ENCODE measurements at places on chromosomes 1 and 21.

DNA sequence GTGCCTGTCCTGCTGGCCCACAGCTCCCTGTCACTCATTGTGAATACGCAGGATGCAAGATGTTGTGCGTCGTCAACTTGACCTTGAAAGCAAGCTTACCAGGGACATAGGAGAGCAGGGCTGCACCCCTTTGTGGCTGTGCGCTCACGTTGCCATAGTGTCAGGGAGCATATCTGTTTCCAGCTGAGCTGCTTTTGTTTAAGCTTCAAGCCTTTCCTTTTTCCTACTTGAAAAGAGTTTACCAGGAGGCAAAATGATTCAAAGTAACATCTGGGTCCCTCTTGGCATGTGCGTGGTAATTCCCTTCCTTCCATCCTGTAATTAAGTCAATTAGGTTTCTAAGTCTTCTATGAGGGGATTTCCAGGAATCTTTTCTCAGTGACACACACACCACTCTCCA is 537.1 kb downstream of the AJAP1 start:
- H3K4me3 ChIP-seq: no peak overlapping the region
- no peaks in the 10 kb centered on the region for H3K27me3 ChIP-seq

GRCh38 chr1:169250022-169250421 is 117.6 kb downstream of the NME7 start:
- no peak for DNase-seq
- H3K27me3 ChIP-seq: no peaks in the 10 kb centered on the region
- H3K36me3 ChIP-seq: no peaks in the 10 kb centered on the region
- H3K4me3 ChIP-seq: no peak overlapping the region
- H3K27ac ChIP-seq: no peak overlapping the region
- 0 out of 2 replicates have a peak, but pooled peaks cover 4% of the 10 kb centered on the region for H3K4me1 ChIP-seq

- DNase-seq: peak; percentile 81
- H3K27me3 ChIP-seq: no peaks in the 10 kb centered on the region
- no peak overlapping the region for H3K4me3 ChIP-seq
- H3K27ac ChIP-seq: peak overlapping the region; percentile 73
These were observed 251.3 kb downstream of the KCNH1 start for GRCh38 chr1:210882414-210883221.

GRCh38 chr1:93525431-93525830 is 77.5 kb downstream of the FNBP1L start:
- H3K4me1 ChIP-seq: no peaks in the 10 kb centered on the region
- DNase-seq: no peak
- no peak overlapping the region for H3K4me3 ChIP-seq
- no peaks in the 10 kb centered on the region for H3K27me3 ChIP-seq

DNA sequence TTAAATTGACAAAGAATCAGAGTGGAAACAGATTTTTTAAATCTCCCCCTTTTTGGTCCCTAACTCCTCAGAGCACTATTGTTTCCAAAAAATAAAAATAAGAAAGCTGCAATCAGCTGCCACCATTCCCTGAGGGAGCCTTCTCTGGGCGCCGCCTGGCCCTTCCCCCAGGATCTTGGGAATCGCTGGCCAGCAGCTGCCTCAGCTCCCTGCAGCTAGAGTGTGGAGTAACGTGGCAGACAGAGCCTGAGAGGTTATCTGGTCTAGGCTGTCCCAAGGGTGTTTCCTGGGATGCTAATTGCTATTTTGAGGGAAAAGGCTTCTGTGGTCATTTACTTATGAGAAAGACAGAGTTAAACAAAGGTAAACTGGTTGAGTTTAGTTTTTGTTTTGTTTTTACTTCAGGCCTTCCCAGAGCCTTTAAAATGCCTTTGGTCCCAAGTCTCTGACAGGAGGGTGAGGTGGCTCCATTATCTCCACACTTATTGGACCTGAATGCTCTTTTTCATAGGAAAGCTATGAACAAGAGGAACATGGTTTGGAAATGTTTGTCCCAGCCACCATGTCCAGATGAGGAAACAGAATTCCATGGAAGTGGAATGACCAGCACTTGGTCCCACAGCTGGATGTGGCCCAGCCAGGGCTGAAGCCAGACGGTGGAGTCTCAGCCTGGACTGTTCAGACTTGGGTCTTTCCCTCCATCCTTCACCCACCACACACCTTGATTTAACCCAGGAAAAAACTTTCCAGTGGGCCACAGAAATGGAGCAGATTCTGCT is 14.1 kb upstream of the KIAA1614 start:
- no peaks in the 10 kb centered on the region for H3K36me3 ChIP-seq
- H3K4me3 ChIP-seq: no peak overlapping the region
- no peaks in the 10 kb centered on the region for H3K27me3 ChIP-seq
- no peaks in the 10 kb centered on the region for H3K4me1 ChIP-seq

DNA sequence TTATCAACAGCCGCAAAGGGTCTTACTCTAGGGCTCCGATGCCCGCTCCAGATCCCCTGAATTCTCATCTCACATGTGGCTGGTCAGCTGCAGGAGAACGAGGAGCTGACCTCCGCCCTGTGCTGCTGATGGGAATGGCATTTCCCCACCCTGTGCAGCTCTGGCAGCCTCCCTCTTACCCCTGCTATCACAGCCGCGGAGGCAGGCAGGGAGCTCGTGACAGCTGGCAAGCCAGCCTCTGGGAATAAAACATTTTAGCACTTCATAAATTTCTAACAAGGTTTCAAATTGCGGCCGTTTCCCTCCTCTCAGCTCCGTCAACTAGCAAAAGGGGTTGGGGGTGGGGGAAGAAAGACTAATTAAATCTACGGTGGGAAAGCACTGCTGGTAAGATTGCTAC is 81.1 kb downstream of the DSCAM start:
- H3K36me3 ChIP-seq: no peaks in the 10 kb centered on the region
- H3K27me3 ChIP-seq: no peaks in the 10 kb centered on the region
- H3K4me3 ChIP-seq: no peak overlapping the region
- no peaks in the 10 kb centered on the region for H3K4me1 ChIP-seq

DNA sequence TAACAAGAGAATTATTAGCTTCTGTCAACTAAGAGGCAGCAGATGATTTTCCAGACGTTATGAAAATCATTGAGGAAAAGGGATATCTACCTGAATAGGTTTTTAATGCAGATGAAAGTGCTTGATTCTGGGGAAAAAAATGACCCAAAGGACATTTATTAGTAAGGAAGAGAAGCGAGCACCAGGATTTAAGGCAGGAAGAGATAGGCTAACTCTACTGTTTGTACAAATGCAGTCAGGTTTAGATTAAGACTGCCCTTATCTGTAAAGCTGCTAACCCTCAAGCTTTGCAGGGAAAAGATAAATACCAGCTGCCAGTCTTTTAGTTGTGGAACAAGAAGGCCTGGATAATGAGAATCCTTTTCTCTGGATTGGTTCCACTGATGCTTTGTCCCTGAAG is 33.0 kb upstream of the LRIG2 start:
- no peak overlapping the region for H3K27ac ChIP-seq
- no peak overlapping the region for H3K4me3 ChIP-seq
- DNase-seq: no peak
- no peaks in the 10 kb centered on the region for H3K36me3 ChIP-seq
- H3K27me3 ChIP-seq: no peaks in the 10 kb centered on the region

GRCh38 chr1:1006305-1007159 is 6.6 kb upstream of the HES4 start:
- H3K4me3 ChIP-seq: no peak overlapping the region
- peaks cover 3% of the 10 kb centered on the region for H3K4me1 ChIP-seq
- no peaks in the 10 kb centered on the region for H3K27me3 ChIP-seq
- H3K27ac ChIP-seq: no peak overlapping the region
- no peak for DNase-seq

DNA sequence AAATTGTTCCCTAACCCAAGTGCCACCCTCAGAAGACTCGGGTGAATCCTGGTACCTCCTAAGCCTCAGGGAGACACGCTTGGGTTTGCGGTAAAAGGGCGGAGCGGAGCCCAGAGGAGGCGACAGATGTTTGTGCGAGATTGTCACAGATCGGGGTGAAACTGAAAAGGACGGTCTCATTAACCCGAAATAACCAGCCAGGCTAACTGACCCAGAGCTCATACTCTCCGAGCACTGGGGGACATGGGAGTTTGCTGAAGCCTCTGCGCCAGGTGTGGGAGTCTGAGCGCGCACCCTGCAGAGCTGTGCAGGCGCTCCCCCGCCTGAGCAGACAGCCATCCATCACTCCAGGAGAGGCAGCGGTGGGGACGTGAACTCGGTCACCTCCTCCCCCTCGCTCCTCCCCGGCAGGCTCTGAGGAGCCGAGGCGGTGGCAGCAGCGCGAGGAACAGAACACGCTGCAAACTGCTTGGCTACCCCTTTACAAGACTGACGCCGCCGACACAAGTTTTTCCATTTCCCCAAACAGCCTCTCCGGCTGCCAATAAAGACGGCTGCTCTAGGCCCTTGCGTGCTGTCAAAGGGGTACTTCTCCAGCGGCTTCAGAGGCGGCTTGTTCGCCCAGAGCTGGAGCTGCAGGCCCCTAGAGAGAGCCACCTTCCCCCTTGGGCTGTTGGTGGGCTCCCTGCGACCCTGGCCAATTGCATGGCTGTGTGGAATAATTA is 43.5 kb downstream of the RRAGC start:
- H3K36me3 ChIP-seq: no peaks in the 10 kb centered on the region
- no peak overlapping the region for H3K4me3 ChIP-seq
- DNase-seq: no peak
- peaks cover 14% of the 10 kb centered on the region for H3K4me1 ChIP-seq
- no peak overlapping the region for H3K27ac ChIP-seq

- H3K4me1 ChIP-seq: peaks cover 31% of the 10 kb centered on the region
- H3K27me3 ChIP-seq: no peaks in the 10 kb centered on the region
- no peak overlapping the region for H3K27ac ChIP-seq
- DNase-seq: no peak
- H3K36me3 ChIP-seq: peaks cover 7% of the 10 kb centered on the region
These were observed 1.9 kb downstream of the AMPD2 start for GRCh38 chr1:109621379-109622136.

- H3K4me3 ChIP-seq: no peak overlapping the region
- H3K4me1 ChIP-seq: no peaks in the 10 kb centered on the region
- no peak overlapping the region for H3K27ac ChIP-seq
- no peaks in the 10 kb centered on the region for H3K27me3 ChIP-seq
- peaks cover 21% of the 10 kb centered on the region for H3K36me3 ChIP-seq
These were observed 59.3 kb downstream of the ACP6 start for GRCh38 chr1:147611021-147611426.

- no peak overlapping the region for H3K27ac ChIP-seq
- no peaks in the 10 kb centered on the region for H3K36me3 ChIP-seq
- peaks cover 34% of the 10 kb centered on the region for H3K4me1 ChIP-seq
- no peak overlapping the region for H3K4me3 ChIP-seq
- no peak for DNase-seq
These were observed 247.3 kb downstream of the PLPP3 start for GRCh38 chr1:56331892-56332567.

- H3K4me1 ChIP-seq: peaks cover 48% of the 10 kb centered on the region
- peak overlapping the region; percentile 86 for H3K27ac ChIP-seq
- DNase-seq: peak; percentile 85
- H3K4me3 ChIP-seq: no peak overlapping the region
- H3K36me3 ChIP-seq: peaks cover 60% of the 10 kb centered on the region
These were observed 162.5 kb upstream of the SGIP1 start for GRCh38 chr1:66371233-66372005.

DNA sequence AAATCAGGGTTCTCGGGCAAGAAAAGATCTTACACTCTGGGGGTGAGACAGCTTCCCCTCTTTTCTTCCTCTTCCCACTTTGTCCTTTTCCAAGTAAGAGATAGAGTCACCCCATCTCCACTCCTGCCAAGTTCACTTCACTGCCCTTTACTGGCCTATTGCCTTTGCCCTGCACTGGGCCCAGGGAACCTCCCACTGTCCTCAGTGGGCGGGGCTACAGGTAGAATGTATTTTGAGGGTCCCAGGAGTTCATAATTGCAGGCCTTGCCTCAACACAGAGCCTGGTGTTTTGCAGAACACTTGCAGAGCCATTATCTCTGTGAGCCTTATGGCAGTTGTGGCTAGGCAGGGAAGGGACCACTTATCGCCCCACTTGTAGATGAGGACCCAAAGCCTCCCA is 3.3 kb downstream of the AMPD2 start:
- H3K36me3 ChIP-seq: peaks cover 21% of the 10 kb centered on the region
- H3K27me3 ChIP-seq: no peaks in the 10 kb centered on the region
- H3K4me1 ChIP-seq: peaks cover 19% of the 10 kb centered on the region
- no peak for DNase-seq
- H3K4me3 ChIP-seq: no peak overlapping the region

DNA sequence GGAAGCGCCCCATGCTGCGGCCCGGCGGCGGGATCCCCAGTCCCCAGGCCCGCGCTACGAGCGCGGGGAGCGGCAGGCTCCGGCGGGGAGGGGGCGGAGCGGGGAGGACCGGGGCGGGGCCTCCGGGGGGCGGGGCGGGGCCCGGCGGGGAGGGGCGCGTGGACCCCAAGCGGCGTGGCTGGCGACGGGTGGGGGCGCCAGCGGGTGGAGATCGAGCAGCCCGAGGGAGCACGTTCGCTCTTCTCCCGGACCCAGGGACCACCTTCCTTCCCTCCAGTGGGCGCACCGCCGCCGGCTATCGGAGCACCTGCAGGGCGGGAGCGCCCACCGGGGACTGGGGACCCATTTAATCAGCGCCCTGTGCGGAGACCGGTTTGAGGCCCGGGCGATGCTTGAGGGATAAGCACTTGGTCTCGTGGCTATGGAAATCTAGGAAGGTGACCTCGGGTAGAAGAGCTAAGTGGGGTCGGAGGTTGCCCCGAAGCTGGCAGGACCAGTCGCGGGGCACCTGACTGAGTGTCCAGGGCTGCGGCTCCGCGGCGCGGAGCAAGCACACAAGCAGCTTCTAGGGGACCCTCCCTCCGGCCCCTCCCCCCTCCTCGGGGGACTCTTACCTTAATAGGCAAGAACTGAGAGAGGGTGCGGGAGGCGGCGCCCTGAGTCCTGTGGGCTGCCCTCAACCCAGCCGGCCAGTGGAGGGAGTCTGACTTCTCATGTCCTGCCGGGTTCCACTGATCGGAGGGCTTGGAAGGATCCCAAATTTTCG is at the start of gene TSPAN2:
TSS of gene TSPAN2 (minus strand) at position 84 of the 766 bp plus-strand sequence. CDS start at position 13, 71 bp downstream.
- no peaks in the 10 kb centered on the region for H3K36me3 ChIP-seq
- peaks cover 24% of the 10 kb centered on the region for H3K4me1 ChIP-seq
- peak; percentile 79 for DNase-seq
- no peak within 1 kb of the TSS for H3K27ac ChIP-seq

- H3K4me1 ChIP-seq: no peaks in the 10 kb centered on the region
- H3K4me3 ChIP-seq: no peak overlapping the region
- DNase-seq: no peak
These were observed 37.4 kb downstream of the MAP3K21 start for GRCh38 chr1:233364695-233365539.
